ENCODE measurements at places on chromosomes 13 and 19. TPM values are rescaled to one million over a fixed set of nuclear protein-coding genes. Genes with fewer than 3 reads are reported as not detected.

Gene NLRP7
- not detected for total RNA-seq

Gene DEDD2
- total RNA-seq: 94.6 TPM

Gene LHB
- total RNA-seq: not detected

Gene ZNF414
- total RNA-seq: 18.5 TPM

Gene ZNF793
- total RNA-seq: not detected

Gene KIR2DL4
- total RNA-seq: not detected

Gene TEX29
- total RNA-seq: 0.19 TPM

Gene TNNI3
- 7.7 TPM for total RNA-seq

Gene PEAK3
- total RNA-seq: not detected

Gene CRB3
- 4.1 TPM for total RNA-seq

Gene ZNF208
- total RNA-seq: not detected

Gene C1QTNF9
- not detected for total RNA-seq

Measured in A549 treated with CpdA at 1 μM for 4 hours (cell line).